HCT116 (cell line): ENCODE measurements at places on chromosomes 2 and 18.
A peak's percentile ranks its signal among the peaks of the same experiment; 100 is the strongest.

- H3K4me1 ChIP-seq = no peaks in the 10 kb centered on the region
- DNase-seq = no peak
- H3K27me3 ChIP-seq = no peaks in the 10 kb centered on the region
- peaks cover 4% of the 10 kb centered on the region; the same call in 1 of the 2 replicates for H3K36me3 ChIP-seq
- no peak overlapping the region for H3K4me3 ChIP-seq
Measured at GRCh38 chr2:241109210-241110088, 7.4 kb upstream of the MTERF4 start.

DNA sequence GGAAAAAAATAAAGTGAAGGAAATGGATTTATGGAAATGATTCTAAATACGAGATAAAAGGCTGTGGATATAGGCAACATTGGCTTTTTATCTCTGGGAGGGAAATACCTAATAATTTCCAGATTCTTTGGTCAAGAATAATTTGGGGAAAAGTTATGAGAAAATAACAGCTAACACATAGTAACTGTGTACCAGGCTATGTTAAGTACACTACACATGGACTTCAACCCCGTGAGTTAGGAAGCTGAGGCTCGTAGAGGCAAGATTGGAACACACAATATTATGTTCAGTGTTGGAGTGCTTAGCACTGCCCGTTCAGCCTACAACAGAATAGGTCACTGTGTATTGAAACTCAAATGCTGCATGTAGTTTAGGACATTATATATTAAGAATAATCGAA lies 34.3 kb upstream of the GPD2 start:
- H3K4me1 ChIP-seq = peaks cover 44% of the 10 kb centered on the region
- no peaks in the 10 kb centered on the region for H3K36me3 ChIP-seq
- H3K4me3 ChIP-seq = no peak overlapping the region
- DNase-seq = no peak
- H3K27me3 ChIP-seq = no peaks in the 10 kb centered on the region

DNA sequence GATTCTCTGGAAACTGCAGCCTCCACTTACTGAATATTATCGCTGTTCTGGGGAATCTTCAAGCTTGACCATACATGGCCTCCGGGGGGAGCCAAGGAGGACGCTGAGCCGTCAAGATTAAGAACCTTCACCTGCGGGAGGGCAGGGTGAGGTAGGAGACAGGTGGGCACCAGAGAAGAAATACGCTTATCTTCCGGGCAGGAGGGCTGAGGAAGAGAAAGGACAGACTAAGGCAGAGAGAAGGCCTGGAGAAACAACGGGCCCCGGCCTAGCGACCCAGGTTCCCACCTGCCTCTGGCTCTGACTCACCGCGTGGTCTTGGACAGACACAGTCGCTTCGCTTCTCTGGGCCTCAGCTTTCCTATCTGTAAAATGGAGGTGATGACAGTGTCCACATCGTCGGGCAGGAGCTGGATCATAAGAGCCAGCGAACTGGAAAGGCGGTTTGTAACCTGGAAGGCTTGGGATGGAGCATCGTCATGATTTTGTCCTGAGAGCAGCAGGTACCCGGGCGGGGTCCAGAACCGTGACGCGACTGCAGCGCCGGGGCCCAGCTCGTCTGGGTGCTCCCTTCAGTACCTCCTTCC lies 659 bp downstream of the ZNF142 start:
- H3K36me3 ChIP-seq = peaks cover 25% of the 10 kb centered on the region
- peak; percentile 66 for DNase-seq
- H3K4me3 ChIP-seq = peak overlapping the region; percentile 88
- peaks cover 19% of the 10 kb centered on the region for H3K4me1 ChIP-seq

DNA sequence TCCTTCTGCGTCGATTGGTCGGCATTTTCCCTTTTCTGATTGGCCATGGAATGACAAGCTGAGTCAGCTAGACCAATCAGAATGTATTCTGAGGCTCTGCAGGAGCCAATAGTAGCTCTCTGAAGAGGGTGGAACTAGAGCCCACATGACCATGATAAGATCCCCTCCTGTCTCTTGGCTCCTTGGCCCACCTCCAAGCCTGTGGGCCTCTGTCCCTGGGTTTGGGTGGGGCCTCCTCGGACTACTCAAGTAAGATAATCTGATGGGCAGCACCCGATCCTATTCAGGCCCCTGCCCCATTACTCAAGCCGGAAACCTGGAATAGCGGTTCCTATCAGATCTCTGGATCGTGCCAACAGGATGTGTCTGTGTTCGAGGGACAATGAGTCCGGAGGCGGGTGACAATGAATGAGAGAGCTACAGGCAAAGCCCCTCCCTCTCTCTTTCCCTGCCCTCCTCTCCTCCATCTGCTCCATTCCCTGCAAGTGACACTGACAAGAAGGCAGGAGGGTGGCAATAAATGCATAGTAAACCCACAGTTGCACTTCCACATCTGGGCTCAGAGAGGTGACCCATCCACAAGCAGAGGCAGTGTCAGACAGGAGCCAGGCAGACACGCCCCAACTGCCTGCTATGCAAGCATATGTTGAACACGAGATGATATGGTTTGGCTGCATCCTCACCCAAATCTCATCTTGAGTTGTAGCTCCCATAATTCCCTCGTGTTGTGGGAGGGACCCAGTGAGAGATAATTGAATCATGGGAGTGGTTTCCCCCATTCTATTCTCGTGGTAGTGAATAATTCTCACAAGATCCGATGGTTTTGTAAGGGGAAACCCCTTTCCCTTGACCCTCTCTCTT lies 114.7 kb downstream of the TNS1 start:
- no peak for DNase-seq
- no peaks in the 10 kb centered on the region for H3K4me1 ChIP-seq
- H3K27ac ChIP-seq = no peak overlapping the region
- no peaks in the 10 kb centered on the region for H3K27me3 ChIP-seq
- no peak overlapping the region for H3K4me3 ChIP-seq
- no peaks in the 10 kb centered on the region for H3K36me3 ChIP-seq
